ENCODE measurements at places on chromosomes 3 and 15.

- no peak for DNase-seq
Observed at GRCh38 chr3:192919901-192920300, 2.2 kb upstream of the MB21D2 start.

DNA sequence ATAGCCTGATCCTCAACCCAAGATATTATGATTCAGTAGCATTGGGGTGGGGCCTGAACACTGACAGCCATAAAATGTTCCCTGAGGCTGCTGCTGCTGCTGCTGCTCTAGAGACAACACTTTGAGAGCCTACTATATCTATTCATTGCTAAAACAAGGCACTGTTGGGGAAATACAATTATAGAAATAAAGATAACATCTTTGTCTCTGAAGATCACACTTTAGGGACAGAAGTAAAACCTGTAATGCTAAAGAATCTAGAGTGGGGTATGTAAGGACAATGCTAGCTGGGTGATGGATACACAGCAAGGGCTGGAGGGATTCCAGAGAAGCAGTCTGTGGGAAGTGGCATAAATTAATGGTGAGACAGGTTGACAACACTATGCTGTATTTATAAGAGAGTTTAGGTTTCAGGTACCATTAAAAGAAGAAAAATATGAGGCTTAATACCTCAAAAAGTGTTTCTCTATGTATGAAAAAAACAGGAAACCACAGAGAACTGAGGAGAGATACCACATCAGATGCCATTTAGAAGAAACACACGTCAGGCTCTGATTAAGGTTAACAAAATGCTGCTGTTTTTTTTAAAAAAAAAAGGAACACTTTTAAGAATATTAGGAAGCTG, 115.9 kb downstream of the CBLB start:
- DNase-seq, result peak; percentile 25

DNA sequence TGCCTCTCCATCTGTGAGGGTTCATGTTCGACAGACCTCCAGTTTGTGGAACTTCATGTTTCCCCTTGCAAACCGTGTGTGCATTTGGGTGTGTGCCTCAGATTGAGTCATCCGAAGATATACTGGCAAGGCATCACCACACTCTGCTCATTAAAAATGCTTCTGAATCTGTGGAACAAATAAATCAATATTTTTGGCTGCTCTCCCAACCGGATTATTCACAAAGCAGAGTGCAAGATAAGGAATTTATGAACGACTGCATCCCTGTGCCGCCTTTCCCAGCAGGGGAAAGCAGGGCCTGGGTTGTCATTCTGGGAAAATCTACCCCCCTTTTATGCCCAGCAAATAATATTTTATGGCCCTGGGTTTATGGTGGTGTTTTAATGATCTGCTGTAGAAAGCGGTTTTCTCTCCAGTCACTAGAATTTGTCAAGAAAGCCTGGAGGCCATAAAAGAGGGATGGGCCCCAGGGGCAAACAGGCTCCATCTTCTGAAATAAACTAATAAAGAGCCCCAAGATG, 4.2 kb upstream of the WNT5A start:
- peak; percentile 48 for DNase-seq

GRCh38 chr3:19931767-19932188, 2.2 kb downstream of the EFHB start:
- no peak for DNase-seq

- DNase-seq, result peak; percentile 41
Observed at GRCh38 chr3:80688814-80689213, 921.0 kb upstream of the ROBO1 start.

- DNase-seq, result peak; percentile 77
Observed at GRCh38 chr15:92077353-92078085, 224.0 kb downstream of the SLCO3A1 start.

- DNase-seq, result no peak
Observed at GRCh38 chr15:35484231-35484945, 61.6 kb downstream of the DPH6 start.

- DNase-seq, result no peak
Observed at GRCh38 chr3:188440340-188440972, 286.5 kb downstream of the LPP start.

GRCh38 chr15:64131547-64131946, 20.0 kb upstream of the SNX22 start:
- no peak for DNase-seq

DNA sequence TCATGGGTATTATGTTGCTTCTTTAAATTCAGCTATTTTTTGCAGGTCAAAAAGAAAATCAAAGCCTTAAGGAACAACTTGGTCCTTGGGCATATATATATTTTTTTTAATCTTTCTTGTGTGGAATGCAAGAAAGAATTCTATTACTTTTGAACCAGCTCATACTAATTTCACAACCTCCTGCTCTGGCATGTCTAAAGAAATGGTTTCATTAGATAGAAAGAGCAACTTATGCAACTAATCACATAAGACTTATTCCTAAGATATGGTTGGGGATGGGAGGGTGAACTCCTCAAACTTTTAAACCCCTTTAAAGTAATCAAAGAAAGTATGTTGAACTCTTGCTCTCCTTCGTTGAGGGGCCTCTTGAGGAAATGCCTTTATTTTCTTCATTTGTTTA, 114.9 kb downstream of the GMNC start:
- DNase-seq, result no peak

- DNase-seq, result no peak
Observed at GRCh38 chr3:46085421-46086082, 58.3 kb upstream of the XCR1 start.
